Tibial nerve (tissue), 4 donors: ENCODE measurements at places on chromosomes 16 and 17.

GRCh38 chr17:34703533-34703932 lies 124.2 kb downstream of the TMEM132E start:
- peak; percentile 31 for DNase-seq
- H3K36me3 ChIP-seq: no peaks in the 10 kb centered on the region
- H3K4me3 ChIP-seq: no peak overlapping the region
- no peak overlapping the region for H3K27ac ChIP-seq

GRCh38 chr17:40978575-40979151 lies 5.5 kb downstream of the KRT40 start:
- H3K27me3 ChIP-seq: no peaks in the 10 kb centered on the region
- no peak overlapping the region for H3K4me3 ChIP-seq
- H3K4me1 ChIP-seq: no peaks in the 10 kb centered on the region
- no peak overlapping the region for H3K27ac ChIP-seq

- no peaks in the 10 kb centered on the region for H3K27me3 ChIP-seq
- no peak overlapping the region for H3K4me3 ChIP-seq
- DNase-seq: no peak
- H3K4me1 ChIP-seq: no peaks in the 10 kb centered on the region
Observed at GRCh38 chr16:70661918-70662641, 15.7 kb downstream of the IL34 start.

DNA sequence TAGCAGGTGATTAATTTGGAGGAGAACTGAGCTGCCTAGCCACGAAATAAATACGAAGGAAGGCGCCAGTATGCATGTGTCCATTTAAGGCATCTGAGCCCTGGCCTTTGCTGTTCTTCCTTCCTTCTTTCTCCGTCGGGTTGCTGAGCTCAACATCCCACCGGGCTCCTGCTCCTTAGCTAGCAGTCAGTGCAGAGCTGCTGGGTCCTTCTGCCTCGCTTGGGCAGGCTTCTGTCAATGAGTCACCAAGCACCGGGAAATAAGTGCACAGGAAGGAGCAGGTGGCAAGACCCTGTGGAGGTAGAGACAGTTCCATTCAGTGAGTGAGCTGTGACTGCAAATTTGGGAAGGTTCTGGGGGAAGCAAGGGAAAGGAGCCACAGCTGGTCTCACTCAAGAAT lies 120.7 kb downstream of the CCDC182 start:
- DNase-seq: no peak
- no peak overlapping the region for H3K4me3 ChIP-seq
- no peaks in the 10 kb centered on the region for H3K27me3 ChIP-seq
- H3K36me3 ChIP-seq: no peaks in the 10 kb centered on the region

- no peaks in the 10 kb centered on the region for H3K27me3 ChIP-seq
- H3K27ac ChIP-seq: no peak overlapping the region
- no peak overlapping the region for H3K4me3 ChIP-seq
- no peaks in the 10 kb centered on the region for H3K36me3 ChIP-seq
- DNase-seq: no peak
Observed at GRCh38 chr17:16888413-16889087, 83.4 kb downstream of the TNFRSF13B start.

DNA sequence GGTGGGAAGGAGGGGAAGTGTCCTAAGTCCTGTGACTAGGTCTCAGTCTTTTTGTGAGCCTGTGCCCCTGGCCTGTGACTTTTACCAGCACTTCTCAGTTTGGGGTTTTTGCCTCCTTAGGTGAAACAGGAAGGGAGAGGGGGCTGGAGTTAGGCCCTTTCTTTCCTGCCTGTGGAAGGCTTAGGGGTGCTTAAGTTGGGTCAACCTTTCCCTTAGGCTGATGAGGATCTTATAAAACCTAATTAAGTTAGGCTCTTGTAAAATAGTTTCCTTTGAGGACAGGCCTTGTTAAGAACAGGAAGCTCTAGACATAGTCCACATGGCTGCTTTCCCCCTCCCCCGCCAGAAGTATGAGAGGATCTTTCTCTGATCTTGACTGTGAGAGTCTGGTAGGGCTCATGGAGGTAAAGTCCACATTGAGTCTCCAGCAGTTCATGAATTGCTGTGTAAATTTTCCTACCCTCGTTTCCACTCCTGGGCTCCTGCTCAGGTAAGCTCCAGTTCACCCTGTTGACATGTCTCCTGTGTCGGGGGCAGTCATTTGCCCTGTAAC lies 17.0 kb upstream of the DNASE1 start:
- H3K4me1 ChIP-seq: no peaks in the 10 kb centered on the region
- no peaks in the 10 kb centered on the region for H3K27me3 ChIP-seq
- no peak for DNase-seq
- no peaks in the 10 kb centered on the region for H3K36me3 ChIP-seq

DNA sequence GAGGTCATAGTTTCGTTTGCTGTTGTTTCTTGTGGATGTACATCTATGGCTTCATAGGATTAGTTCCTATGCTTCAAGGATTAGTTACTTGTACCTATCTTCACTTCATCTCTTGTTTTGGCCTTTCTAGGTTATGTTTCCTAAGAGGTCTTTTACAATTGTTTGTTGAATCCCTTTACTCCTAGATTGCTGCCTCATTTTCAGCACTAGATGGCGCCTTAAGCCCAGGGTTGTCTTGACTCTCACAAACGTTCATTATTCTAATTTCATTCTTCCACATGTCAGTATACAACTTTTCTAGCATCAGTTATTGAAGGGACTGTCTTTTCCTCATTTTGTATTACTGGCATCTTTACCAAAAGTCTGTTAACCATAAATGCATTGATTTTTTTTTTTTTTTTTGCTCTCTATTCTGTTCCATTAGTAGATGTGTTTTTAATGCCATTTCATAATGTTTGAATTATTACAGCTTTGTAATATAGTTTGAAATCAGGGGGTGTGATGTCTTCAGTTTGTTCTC lies 45.0 kb upstream of the NACA2 start:
- H3K27ac ChIP-seq: no peak overlapping the region
- no peaks in the 10 kb centered on the region for H3K4me1 ChIP-seq
- DNase-seq: no peak
- H3K4me3 ChIP-seq: no peak overlapping the region

DNA sequence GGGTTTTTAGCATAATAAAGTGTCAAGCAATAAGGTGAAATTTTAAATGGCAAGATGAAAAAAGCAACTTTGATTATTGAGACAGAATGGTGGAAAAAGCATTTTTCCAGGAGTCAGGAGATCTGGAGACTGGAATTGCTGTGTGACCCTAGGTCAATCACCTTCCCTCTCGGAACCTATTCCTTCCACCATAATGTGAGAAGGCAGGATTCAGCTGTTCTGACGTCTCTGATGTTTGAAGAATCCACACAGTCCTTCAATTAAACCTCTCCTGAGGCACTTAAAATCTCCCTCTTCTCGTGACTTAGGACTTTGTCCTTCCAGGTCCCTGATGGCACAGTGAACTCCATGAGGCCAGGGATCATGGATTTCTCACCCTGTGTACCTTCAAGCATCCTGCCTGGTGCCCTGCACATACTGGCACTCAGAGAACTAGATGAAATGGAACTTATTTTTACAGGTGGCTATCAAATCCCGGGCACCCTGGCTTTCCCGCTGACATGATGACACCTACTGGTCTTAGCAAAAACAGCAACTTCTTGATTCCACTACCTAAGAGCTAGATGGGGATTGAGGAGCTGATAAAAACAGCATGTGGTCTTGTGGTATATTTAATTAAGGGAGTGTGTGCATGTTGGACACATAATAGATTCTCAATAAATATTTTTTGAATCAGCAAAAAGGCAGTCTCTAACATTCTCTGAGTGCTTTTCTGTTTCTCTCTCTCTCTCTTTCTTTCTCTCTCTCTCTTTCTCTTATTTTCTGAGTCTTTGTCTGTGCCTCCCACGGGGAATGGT lies 2.3 kb upstream of the CCDC182 start:
- no peak overlapping the region for H3K27ac ChIP-seq
- no peak overlapping the region for H3K4me3 ChIP-seq
- DNase-seq: peak; percentile 17
- H3K27me3 ChIP-seq: no peaks in the 10 kb centered on the region

DNA sequence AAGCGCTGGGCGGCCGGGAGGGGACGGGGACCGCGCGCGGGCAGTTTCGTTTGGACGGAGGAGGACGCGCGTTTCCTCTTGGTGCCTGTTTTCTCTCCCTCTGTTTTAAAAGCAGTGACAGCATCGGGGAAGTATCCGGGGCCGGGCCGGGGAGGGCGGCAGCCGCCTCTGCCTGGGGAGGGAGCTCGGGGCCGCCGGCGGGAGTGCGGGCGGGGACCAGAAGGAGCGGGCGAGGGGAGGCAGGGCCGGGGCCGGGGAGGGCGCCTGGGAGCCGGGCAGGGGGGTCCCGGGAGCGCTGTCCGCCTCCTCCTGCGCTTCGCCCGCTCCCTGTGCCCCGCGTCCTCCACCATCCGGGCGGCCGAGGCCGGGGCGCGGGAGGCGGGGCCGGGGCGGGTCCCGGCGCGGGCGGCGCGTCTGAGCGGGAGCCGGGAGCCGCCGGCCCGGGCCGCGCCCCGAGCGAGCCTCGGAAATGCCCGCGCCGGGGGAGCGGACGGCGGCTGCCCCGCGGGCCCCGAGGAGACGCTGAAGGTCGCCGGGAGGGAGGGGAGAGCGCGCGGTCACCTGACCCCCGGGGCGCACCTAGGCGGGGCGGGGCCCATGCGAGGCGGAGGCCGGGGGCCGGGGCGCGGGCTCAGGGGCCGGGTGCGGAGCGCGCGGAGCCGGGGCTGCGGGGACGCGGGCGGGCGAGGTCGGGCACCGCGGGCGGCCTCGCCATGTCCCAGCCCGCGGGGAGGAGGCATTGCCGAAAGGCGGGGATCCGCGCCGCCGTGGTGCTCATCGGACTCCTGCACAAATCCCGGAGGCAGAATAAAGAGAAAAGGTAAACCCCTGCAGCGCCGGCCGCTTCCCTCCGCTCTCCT lies 57.3 kb downstream of the RAP1GAP2 start:
- peak overlapping the region; percentile 55 for H3K4me3 ChIP-seq
- H3K36me3 ChIP-seq: no peaks in the 10 kb centered on the region
- peaks cover 11% of the 10 kb centered on the region for H3K4me1 ChIP-seq

GRCh38 chr17:65896889-65897288 lies 295.0 kb downstream of the CEP112 start:
- no peak overlapping the region for H3K27ac ChIP-seq
- H3K27me3 ChIP-seq: no peaks in the 10 kb centered on the region
- no peaks in the 10 kb centered on the region for H3K4me1 ChIP-seq
- no peak overlapping the region for H3K4me3 ChIP-seq
- DNase-seq: no peak
- no peaks in the 10 kb centered on the region for H3K36me3 ChIP-seq

DNA sequence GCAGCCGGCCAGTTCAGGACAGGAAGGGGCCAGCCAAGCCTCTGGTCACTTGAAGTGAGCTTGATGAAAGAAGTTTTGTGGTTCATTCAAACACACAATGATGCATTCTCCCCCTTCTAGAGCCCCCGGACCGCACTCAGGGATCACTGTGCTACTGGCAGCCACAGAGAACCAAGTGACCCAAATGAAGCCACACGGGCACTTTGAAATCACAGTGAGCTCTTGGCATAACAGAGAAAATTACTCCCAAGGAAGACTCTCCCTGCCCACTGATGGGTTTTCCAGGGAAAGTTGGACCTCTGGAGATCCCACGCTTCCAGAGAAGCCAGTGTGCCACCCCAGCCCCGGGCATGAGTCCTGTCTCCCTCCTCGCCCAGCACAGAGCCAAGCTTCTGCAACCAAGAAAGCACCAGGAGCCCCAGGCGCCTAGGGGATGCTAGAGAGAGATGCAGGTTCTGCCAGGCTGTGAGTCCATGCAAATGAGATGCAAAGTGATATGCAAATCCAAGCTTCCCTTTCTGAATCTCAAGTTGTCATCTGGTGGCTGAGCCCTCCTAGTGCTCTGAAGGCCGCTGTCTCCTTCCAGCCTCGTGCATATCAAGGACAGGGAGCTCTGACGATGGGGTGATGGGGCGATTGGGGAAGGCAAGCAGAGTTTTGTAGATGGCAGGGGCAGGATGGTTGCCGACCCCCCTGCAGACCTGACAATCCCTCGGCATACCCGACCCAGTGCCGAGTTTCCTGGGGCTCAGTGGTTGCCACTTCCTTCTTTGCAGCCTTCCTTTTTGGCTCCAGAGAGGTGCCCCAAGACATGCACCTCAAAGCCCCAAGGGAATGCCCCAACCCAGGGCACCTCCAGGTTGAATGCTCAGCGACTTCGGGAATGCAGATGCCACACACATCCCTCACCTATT lies 59.7 kb upstream of the TNRC6C start:
- no peaks in the 10 kb centered on the region for H3K36me3 ChIP-seq
- no peak overlapping the region for H3K27ac ChIP-seq
- H3K4me3 ChIP-seq: no peak overlapping the region
- no peak for DNase-seq
- no peaks in the 10 kb centered on the region for H3K4me1 ChIP-seq

DNA sequence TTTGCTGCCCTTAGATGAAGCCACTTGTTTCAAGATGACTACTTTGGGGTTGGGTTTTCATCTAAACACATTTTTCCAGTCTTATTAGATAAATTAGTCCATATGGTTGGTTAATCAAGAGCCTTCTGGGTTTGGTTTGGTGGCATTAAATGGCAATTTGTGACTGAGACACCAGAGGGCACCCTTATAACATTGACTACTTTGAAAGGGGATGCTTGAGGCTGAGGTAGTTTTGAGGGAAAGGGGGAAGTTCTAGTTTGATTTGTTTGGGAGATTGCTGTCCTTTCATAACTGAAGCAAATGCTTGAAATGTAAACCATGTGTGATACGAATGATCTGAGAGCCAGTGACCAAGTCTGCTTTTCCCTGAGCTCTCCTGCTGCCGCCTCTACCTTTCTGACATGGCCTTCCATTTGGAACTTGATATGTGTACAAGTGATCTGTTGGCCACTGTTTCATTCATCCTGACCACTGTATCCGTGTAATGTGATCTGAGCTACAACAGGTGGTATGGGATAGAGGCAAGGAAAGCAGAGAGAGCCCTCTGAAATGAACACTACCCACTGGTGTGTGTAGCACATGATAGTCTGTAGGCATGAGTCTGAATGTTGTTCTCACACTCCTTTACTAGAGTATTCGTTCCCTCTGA lies 5.8 kb upstream of the RARA start:
- H3K36me3 ChIP-seq: no peaks in the 10 kb centered on the region
- H3K4me3 ChIP-seq: no peak overlapping the region
- no peak for DNase-seq
- H3K27me3 ChIP-seq: no peaks in the 10 kb centered on the region

DNA sequence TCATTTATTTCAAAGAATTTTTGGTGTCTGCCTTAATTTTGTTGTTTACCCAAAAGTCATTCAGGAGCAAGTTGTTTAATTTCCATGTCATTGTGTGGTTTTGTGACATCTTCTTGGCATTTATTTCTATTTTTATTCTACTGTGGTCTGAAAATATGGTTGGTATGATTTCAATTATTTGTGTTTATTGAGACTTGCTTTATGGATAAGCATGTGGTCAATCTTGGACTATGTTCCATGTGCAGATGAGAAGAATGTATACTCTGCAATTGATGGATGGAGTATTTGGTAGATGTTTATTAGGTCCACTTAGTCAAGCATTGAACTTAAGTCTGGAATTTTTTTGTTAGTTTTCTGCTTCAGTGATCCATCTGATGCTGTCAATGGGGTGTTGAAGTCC lies 383.0 kb downstream of the PMP22 start:
- no peak overlapping the region for H3K27ac ChIP-seq
- H3K4me3 ChIP-seq: no peak overlapping the region
- H3K4me1 ChIP-seq: no peaks in the 10 kb centered on the region
- no peaks in the 10 kb centered on the region for H3K36me3 ChIP-seq
- no peak for DNase-seq
- no peaks in the 10 kb centered on the region for H3K27me3 ChIP-seq

- H3K36me3 ChIP-seq: no peaks in the 10 kb centered on the region
Observed at GRCh38 chr16:52871481-52871880, 181.2 kb downstream of the CHD9NB start.
